ENCODE measurements at places on chromosomes 12 and 14. TPM values are rescaled to one million over a fixed set of nuclear protein-coding genes. Genes with fewer than 3 reads are reported as not detected.
A peak's percentile ranks its signal among the peaks of the same experiment; 100 is the strongest.

- peak; percentile 99 for DNase-seq
Observed at GRCh38 chr12:122946690-122947341, 19.4 kb downstream of the ABCB9 start.

DNA sequence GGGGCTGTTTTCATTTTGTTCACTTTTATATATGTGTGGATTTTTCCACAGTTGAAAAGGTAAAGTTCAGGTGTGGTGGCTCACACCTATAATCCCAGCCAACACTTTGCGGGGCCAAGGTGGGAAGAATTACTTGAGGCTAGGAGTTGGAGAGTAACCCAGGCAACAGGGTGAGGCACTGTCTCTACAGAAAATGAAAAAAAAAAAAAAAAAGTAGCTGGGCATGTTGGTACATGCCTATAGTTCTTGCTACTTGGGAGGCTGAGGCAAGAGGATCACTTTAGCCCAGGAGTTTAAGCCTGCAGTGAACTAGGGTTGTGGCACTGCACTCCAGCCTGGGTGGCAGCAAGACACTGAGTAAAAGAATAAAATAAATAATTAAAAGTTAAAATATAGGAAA lies 326.5 kb downstream of the NAV3 start:
- DNase-seq, result peak; percentile 62

DNA sequence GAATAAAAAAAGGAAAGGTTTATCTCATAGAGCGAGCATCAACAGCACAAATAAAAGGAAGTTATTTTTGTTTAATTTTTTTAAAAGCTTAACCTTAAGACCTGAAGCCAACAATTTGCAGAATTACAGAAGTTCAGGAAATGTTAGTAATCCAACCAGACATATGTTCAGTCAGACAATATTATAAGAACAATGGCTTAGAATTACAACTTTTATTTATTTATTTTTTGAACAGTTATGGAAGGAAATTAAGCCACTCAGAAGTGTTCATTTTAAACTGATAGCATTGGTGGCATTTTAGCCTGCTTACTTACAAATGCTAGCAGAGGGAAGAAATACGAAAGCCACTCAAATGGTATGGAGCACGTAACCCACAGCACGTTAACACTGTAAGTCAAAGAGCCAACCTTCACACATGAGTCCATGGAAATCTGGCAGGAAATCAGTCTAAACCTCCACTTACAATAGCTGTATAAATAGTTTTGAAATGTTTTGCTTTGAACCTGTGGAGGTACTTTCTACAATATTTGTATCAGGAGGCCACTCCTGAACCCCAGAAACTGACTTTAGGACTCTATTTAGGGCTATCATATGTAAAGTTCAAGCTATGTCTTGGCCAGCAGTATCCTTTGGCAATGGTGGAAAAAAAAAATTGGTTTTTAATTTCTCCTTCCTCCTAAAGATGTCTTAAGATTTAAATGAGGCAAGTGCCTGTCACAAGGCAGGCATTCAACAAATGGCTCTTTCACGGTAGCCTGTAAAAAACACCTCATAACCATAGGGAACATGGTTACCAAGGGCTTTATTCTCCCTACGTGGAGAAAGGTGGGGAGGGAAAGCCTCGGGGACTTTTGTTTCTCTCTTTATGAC lies 102.3 kb downstream of the ITPR2 start:
- DNase-seq, result no peak

DNA sequence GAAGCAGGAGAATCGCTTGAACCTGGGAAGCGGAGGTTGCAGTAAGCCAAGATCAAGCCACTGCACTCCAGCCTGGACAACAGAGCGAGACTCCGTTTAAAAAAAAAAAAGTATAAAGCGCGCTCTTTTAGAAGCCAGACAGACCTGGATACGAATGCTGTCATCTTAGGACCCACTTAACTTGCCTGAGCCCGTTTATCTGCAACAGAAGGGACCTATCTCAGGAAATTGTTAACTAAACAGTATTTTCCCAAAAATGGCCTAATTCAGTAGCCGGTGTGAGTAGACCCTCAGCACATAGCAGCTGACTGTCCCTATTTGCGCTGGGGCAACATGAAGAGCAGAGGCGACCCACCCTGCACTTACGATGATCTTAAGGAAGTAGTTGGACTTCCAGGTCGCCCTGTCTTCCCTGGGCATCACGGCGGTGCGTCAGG lies 529 bp downstream of the RPLP0 start:
- no peak for DNase-seq

- DNase-seq, result no peak
Observed at GRCh38 chr12:89578499-89578898, 52.7 kb upstream of the POC1B start.

DNA sequence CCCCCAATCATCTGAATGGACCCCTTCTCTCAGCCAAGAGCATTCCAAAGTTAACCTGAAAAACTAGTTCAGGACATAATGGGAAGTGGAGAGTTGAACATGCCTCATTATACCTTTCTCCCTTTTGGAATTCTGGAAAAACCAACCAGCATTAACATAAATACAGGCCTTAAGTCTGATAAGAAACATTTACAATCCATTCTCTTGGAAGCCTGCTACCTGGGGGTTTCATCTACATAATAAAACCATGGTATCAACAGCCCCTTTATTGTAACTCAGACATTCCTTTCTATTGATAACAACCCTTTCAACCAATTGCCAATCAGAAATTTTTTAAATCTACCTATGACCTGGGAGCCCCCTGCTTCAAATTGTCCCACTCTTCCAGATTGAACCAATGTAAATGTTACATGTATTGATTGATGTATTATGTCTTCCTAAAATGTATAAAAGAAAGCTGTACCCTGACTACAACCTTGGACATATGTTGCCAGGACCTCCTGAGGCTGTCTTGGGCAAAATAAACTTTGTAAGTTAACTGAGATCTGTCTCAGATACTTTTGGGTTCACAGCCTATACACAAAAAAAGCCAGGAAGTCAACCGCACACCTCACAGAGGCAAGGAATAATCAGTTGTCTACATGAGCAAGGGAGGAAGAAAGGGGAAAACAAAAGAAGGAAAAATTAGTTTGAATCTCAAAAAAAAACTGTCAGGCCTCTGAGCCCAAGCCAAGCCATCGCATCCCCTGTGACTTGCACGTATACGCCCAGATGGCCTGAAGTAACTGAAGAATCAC lies 17.6 kb upstream of the SSTR1 start:
- DNase-seq, result no peak

- DNase-seq, result no peak
Observed at GRCh38 chr12:77314378-77315052, 249.1 kb upstream of the E2F7 start.

GRCh38 chr12:24649634-24650033 lies 299.3 kb downstream of the BCAT1 start:
- no peak for DNase-seq

DNA sequence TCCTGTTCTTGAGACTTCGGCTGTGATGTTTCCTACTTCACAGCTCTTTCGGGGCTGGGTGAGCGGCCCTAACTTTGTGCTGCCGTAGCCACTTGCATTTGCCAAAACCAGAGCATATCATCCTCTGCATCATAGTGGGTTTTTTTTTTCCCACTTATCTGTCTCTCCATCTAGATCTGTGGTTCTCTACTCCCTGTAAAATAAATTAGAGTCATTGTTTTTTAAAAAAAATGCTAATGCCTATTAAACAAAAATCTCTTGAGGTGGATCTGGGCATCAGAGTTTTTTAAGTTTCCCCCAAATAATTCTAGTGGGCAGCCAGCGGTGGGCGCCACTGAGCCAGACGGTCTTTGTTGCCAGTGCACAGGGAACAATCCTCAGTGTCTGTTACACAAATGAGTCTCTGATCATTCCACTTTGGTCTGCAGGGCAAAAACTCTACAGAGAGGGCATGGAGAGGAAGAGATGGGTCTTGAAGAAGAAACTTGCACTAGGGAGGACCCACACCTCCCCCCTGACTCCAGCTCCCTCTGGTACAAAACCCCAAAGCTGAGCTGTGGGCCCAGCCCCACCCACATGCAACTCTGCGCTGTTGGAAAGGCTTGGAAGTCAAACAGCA lies 62.4 kb upstream of the BCL2L14 start:
- DNase-seq, result no peak

DNA sequence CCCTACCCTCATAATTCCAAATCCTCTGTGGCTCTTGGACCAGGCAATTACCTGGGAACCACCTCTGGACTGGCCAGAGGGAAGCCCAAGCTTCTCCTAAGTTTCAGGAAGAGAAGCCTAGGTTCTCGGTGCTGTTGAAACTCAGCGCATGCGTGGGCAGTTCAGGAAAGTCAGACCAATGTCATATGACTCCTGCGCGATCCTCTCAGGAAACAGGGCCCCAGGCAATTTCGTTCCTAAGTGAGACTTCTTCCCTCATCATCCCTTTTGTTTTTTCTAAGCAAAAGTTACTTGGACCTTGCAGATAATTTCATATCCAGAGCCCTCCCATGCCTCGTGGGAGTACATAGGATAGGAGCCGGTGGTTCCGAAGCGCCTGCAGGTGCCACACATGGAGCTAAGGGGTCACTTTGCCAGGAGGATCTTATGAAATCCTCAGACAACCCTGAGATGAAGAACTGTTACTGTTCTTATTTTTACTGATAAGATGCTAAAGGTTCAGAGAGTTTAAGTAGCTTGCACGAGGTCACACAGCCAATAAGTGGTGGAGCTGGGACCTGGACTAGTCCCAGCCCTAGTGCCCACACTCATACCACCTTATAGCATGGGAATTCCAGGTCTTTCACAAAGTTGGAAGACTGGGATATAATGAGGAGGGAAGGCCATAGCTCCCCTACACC lies 168.2 kb downstream of the ZFP36L1 start:
- DNase-seq, result no peak

GRCh38 chr14:89654998-89655397 lies 238.0 kb upstream of the FOXN3 start:
- DNase-seq, result no peak

GRCh38 chr12:13597166-13597565 lies 384.2 kb downstream of the GRIN2B start:
- no peak for DNase-seq

DNA sequence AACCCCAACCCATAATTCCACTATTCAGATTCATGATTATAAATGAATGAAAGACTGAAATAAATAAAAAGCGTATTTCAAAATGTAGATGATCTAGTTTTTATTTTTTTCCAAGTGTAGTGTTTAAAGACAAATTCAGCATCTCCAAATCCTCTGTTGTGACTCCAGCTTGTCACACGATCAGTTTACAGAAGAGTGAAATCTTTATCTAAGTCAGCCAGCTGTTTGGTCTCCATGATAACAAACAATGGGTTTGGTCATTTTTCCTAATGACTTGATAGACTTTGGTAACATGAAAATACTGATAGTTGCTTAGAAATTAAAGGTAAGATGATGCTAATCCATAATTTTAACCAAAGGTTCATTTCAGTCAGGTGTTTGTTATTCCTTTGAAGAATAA lies 114.5 kb upstream of the RASSF8 start:
- no peak for DNase-seq

DNA sequence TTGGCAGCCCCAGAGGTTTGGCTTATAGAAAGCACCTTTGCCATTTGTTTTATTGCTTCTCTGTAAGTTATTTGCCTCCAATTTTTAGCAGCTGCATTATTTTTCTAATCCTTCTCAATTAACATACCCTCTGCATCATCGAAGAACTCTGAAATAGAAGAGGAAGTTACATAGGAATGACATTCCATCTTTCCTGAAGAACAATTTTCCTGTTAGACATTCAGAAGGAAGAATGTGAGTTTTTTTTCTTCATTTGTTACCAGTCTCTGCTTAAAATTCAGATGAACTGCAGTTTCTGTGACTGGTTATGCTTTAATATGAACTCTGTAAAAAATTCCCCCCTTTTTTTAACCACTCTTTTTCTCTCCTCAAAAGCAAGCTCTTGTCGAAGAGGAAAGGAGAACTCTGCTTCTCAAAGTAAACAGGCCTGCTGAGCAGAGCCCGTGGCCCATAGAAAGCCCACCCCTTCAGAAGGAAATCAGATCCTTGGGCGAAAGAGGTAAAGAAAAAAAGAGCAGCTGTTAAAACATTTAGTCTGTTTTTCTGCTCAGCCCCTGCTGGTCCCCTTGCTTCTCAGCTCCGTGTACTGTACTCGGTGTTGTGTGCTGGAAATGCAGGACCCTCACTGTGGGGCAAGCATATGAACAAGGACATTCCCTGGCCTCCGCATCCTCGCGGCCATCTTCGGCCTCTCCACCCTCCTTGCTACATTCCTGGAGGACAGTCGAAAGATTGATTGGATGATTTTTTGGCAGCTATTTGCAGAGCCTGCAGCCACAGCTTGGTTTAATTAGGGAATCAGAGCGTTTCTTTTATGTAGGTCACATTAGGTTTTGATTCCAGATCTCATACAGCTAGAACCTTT lies 164.4 kb upstream of the LRIG3 start:
- peak; percentile 27 for DNase-seq

- DNase-seq, result no peak
Observed at GRCh38 chr12:114001511-114002340, 35.6 kb upstream of the RBM19 start.

DNA sequence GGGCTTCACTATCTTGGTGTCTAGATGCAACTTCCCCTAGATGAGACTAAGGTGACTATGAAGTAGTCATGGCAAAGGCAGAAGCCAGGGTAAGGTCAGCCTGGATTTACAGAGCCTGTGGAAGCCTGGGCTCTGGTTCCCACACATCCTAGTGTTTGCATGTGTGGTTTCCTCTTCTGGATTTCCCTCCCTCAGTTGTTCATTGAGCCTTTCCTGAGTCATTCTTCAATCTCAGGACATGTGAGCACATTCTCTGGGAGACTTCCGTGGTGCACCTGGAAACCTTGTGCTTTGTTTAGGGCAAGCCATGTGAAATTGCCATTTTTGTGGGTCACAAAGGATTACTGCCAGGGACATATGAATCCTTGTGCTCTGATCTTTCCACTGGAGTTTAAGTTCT lies 236.6 kb downstream of the C12orf75 start:
- peak; percentile 58 for DNase-seq

DNA sequence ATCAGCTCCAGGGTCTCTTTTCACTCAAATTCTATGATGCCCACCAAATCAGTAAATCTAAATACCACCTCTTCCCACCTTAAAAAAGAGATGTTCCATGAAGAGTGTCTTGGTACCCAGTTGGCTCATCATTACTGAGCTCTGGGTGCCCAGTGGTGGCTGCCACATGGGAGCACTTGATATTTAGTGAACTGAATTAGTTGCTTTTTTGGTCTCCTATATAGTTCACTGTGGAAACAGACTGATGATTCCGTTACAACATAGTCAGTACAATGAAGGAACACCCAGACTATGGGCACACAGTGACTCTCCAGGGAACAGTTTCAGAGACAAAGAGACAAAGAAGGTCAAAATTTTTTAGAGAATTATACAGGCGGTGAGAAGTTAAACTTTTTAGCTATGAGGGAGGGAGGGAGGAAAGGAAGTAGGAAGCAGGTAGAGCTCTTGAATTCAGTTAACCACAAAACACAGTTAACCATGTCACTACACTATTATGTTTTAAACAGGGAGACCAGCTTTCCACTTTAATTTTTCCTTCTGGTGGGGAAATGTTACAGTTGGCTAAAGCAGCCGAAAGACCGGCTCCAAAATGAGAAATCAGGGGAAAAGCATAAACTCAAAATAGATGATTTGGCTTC lies 14.6 kb upstream of the YY1 start:
- DNase-seq, result no peak

- DNase-seq, result no peak
Observed at GRCh38 chr12:53365245-53365904, 14.6 kb upstream of the SP1 start.

GRCh38 chr12:95164656-95165055 lies 52.6 kb downstream of the FGD6 start:
- DNase-seq, result peak; percentile 28

The PRDM4 gene
- total RNA-seq, result 27.9 TPM

The SOAT2 gene
- total RNA-seq, result not detected

The XPOT gene
- 100 TPM for total RNA-seq

The SIX1 gene
- total RNA-seq, result not detected

The PALS1 gene
- 32.4 TPM for total RNA-seq

The TRPV4 gene
- total RNA-seq, result 0.82 TPM

The PTPRR gene
- total RNA-seq, result 0.14 TPM

The TC2N gene
- total RNA-seq, result 22.8 TPM

The RNF212B gene
- not detected for total RNA-seq

Data from foreskin keratinocyte (primary cell).